Suppressor macrophage (primary cell): ENCODE measurements at places on chromosomes 5 and 9.
A peak's percentile ranks its signal among the peaks of the same experiment; 100 is the strongest.

GRCh38 chr5:40437452-40437861, 242.3 kb upstream of the PTGER4 start:
- DNase-seq = peak; percentile 94

- DNase-seq = no peak
Measured at GRCh38 chr5:40547994-40548575, 131.6 kb upstream of the PTGER4 start.

DNA sequence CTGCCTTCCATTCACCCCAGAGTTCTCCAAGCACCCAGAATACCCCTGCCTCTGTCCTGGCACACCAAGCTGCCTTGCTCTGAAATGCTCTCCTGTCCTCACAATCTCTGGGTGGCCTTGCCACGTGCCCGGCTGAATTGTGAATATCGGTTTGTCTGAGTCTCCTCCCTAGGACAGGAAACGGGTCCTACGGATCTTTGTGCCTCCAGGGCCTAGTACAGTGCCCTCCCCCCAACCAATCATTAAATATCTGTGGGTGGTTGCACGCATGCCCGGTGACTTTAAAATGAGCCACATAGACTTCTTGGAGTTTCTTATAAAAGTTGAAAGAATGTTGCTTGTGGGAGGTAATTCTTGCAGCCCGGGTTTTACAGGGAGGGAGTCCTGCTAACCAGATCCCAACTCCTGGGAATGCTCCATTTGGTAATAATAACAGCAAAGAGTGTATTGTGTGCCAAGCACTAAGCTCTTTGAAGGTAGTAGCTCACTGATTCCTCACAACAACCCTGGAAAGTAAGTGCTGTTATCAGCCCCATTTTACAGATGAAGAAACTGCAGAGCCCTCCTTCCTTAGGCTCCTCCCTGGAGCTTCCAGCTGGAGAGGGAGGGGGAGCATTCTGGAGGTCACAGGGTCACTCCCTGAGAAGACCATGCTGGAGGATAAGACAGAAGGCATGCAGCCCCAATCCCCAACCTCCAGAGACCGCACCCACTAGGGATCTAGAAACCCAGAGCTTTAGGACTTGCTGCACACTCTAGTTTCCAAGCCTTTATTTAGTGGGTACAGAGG, 23.4 kb downstream of the URM1 start:
- no peak for DNase-seq

DNA sequence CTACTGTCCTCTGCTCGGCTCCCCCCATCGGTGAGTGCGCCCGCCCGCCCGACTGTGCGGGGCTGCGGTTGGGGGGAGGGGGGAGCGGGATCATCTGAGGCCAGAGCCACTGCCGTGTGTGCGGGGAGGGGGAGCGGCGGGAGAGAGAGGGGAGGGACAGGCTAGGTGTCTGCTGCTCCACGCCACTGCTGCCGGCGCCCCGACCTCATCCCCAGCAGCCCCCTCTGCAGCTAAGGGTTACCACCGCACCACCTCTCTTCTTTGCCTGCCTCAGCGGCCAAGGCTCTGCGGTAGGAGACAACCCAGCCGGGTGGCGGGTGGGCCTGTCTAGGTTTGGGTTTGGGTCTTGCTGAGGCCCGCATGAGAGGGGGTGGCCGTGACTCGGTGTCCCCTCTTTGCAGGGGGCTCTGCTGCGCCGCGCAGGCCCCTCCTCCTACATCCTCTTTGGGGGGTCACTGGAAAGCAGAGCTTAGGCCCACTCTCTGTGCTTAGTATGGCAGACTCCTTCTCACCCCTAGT, 670 bp upstream of the PURA start:
- DNase-seq = no peak

DNA sequence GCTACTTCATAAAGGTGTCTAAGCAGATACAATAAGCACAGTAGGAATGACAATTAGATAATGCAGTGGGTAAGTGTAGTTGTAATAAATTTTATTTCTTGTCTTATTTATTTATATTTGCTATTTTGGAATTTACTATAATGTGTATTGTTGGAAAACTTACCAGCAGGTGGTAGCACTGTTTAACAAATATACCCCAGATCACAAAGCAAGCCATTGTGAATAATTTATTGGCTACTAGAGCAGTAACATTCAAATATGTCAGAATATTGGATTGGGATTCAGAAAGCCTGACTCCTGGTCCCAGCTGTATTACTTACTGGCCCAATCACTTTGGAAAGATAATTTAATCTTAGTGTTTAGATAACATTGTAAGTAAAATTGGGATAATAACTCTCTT, 78.0 kb downstream of the ISOC1 start:
- no peak for DNase-seq

DNA sequence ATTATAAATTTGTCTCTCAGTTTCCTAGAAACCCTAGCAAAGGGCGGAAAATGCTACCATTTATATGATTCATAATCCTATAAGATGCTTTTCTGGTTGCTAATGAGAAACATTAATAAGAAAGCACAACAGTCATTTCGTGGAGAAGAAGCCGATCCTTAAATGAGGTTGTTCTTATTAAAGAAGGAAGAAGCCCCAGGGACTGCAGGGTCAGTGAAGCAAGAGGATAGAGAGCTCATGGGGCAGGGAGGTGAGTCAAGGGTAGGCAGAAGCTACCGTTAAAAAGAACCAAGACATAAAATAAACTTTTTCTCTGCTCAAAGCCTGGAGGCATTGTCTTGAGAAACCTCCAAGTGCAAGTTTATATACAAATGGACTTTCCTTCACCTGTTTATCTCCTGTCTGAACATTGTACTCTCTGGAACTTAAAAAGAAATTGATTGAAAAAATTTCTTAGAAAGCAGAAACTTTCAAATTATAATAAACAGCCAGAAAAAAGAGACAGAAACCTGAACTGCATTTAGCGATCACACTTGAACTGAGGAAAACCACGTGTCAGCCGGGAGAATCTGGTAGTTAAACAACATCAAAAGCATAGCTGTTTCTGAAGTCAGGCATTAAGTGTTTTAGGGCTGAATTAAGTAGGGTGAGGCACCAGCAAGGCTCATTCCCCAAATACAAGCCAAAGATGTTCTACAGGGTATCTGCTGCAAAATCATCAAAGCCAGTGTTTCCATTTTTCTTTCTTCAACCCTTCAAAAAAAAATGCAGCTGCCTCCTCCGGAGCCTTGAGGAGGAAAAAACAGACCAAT, 21.9 kb downstream of the HTR4 start:
- no peak for DNase-seq

DNA sequence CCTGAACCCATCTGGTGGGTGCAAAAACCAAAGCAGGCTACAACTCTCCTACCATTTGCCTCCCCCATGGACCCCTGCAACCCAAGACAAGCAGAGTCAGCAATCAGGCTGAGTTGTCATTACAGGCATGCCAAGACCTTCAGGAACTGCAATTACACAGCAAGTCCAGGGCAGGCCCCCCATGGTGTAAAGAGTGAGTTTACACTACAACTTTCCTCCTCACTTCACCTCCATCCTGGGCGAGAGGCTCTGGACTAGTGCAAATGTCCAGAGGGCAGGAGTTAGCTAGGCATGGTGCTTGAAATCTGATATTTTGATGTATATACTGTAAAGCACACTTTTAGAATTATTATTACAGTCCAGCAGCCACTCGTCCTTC, 7.0 kb upstream of the P4HA2 start:
- no peak for DNase-seq

GRCh38 chr5:77427998-77428397, 64.1 kb downstream of the WDR41 start:
- no peak for DNase-seq

DNA sequence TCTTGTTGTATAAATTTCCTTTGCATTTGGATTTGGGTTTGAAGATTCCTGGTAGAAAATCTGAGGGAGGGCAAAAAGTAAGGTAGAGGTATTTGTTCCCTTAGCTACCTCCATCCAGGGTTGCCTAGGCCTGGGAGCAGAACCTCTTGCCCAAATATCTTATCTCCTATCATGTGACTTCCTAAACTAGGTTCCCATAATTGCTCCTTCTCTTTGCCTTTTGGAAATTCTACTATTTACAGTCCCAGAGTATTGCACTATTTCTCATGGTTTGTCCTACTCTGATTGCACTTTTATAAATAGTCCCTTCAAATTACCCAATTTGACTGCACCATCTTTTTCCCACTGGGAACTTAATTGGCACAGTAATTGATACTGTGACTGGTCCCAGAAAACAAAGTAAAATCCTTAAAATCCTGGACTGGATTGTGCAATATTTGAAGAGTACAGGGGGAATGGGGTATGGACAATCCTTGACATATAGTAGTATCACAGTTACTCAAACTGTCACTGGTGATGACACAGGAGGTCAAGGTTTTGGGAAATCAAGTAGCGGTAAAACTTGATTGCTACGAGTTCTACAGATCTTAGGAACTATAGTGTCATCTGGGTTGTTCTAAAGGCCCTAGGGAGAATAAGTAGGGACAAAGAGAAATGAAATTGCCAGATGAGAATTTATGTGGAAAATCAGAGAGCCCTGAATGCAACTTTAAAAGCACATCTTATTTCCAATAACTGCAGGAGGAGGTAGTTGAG, 31.5 kb upstream of the TMED7 start:
- no peak for DNase-seq

DNA sequence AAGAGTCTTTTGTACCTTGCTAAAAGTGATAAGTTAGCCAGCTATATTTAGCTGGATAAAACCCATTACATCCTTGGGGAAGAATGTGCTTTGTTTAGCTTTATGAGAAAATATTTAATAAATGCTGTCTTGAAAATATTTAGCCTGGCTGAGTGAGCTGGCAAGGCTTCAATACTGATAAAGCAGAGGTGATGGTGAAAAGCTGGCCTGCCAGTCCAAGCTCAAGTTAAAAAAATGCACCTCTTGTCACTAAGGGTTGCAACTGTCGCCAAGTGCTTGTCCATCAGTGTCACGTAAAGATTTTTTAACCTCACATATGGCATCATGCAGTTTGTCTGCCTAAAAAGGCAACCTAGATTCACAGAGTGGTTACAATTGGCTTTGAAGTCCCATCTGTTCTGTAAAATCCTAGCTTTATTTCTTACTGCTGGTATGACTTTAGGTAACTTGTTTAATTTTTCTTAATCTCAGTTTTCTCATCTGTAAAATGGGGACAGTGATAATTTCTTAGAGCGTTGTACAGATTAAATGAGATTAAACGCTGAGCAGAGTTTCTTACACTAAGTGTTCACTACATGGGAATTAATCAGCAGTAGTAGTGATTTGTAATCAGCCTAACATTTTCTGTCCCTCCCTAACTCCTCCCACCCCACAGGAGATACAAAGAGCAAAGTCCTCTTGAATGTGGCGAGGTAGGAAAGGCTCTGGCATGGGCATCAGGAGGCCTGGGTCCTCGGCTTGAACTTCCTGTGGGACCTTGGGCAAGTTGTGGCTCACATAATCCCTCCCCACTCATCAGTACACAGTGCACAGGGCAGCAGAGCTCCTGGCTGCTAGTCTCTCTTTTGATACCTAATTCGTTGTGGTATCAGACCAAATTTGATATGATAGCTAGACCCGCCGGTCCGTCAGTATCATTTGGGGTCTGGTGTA, 48.7 kb downstream of the PIK3R1 start:
- DNase-seq = no peak

DNA sequence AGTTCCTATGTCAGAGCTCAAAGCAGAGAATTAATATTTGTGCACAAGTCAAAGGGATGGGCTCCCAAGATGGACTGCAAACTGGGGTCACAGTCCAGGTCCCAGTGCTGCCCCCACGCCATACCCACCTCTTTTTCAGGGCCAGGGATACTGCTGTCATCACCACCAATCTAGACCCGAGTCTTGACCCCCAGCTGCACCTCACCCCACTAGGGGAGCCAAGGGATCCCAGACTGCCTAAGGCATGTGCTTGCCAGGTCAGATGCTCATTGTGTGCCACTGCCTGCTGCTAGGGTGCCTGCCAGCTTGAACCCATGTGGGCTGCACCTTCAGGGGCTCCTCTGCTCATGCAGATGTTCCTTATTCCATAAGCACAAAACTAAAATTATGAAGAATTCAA, 215.6 kb upstream of the NREP start:
- DNase-seq = no peak

DNA sequence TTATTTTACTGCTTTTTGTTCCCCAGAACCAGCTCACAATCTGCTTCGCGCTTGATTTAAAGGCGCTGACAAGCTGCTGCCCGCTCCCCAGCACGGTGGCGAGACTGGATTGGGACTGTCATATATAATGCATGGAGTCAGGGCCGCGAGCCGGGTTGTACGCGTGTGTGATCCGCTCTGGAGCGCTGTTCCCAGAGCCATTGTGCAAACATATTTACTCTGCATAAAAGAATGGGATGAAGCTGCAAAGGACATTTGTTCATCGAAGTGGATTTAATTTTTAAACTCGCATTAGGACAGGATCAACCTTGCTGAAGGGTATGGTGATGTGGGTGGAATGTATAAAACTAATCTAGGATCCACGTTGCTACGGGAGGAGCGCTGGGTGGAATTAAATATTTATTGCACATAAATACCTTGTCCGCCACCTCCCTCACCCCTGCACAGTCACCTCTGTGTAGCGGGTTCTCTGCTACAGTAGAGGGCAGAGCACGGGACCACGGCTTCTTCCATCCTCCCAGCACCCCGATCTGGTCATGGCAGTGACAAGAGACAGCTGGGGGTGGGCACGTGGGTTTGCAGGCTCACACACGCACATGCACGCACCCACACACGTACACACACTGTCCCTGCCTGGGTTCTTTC, 18.1 kb upstream of the FCN1 start:
- DNase-seq = no peak

GRCh38 chr5:160075073-160075472, 44.2 kb downstream of the PWWP2A start:
- no peak for DNase-seq

DNA sequence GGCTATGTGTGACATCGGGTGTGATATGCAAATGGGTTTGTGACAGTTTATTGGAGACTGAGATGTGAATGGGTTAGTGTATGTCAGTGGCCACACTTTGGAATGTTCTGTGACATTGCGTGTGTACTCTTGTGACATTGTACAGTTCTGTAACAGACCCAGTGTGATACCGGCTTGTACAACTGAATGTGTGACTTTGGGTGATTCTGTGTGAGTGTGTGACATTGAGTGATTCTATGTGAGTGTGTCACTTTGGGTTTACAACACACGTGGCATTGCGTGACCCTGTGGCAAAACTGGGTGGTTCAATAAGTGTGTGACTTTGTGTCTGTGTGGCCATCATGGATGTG, 38.2 kb downstream of the CXXC5 start:
- DNase-seq = no peak
